ENCODE measurements at places on chromosomes 5 and 9. TPM values are rescaled to one million over a fixed set of nuclear protein-coding genes. Genes with fewer than 3 reads are reported as not detected.
A peak's percentile ranks its signal among the peaks of the same experiment; 100 is the strongest.

- no peak for DNase-seq
Observed at GRCh38 chr9:106753155-106753671, 109.8 kb upstream of the ZNF462 start.

- no peak for DNase-seq
Observed at GRCh38 chr5:33793276-33793675, 98.5 kb downstream of the ADAMTS12 start.

DNA sequence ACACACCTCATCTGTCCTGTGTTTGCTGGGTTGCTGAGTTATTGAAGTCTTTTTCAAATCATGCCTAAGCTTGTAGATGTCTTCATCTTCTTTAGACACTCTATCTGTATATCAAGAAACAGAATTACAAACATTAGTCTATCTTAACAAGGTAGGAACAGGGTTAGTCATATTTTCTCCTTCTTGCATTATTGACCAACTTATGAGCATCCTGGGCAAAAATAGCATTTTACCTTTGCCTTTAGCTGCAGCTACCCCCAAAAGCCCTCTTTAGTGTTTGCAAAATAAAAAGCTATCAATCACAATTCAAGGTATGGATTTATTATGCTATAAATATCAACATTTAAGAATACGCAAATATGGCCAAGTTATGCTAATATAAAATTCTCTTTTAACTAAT lies 3.4 kb downstream of the PLK2 start:
- DNase-seq, result no peak

LCN1 gene
- total RNA-seq, result not detected

IRX1 gene
- not detected for total RNA-seq

- DNase-seq, result no peak
Observed at GRCh38 chr9:131296906-131297500, 7.5 kb downstream of the PLPP7 start.

- no peak for DNase-seq
Observed at GRCh38 chr5:165333623-165334022, 1828.2 kb downstream of the MAT2B start.

SPATA31D4 gene
- not detected for total RNA-seq

INSYN2B gene
- total RNA-seq, result 8.4 TPM

DNA sequence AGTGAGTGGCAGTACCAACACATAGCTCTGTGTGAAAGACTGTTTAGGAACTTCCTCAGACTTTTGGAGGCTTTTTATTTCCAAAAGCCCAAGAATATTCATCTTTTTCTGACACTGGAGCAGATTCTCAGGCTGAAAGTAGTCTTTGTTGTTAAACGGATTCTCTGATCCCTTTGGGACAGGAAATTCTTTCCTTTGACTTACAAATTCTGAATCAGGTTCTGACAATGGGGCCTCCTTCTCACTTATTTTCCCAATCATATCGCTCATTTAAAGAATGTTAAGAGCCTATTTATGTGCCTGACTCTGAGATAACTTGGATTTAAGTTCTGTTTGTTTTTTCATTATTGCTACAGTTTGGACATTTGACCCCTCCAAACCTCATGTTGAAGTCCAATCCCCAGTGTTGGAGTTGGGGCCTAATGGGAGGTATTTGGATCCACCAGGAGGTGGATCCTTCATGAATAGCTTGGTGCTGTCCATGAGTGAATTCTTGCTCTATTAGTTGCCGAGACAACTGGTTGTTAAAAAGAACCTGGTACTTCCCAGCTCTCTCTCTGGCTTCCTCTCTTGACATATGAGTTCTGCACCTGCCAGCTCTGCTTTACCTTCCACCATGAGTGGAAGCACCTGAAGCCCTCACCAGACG lies 4.1 kb upstream of the ADGRV1 start:
- DNase-seq, result no peak

DNA sequence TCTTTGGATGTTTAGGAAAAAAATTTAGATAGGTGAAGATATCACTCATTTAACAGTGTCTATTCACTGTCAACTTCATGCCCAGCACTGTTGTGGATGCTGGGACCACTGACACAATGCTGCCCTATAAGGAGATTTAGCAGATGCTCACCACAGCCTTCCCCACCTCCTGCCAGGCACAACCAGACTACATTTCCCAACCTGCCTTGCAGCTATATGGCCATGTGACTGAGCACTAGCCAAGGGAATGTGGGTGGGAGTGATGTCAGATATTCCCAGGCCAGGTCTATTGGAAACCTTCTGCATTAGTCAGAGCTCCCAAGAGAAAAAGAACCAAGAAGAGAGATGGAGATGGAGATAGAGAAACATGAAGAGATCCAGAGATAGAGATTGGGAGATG lies 302.6 kb upstream of the TAS2R1 start:
- peak; percentile 31 for DNase-seq

ZFR gene
- total RNA-seq, result 52.2 TPM

SPTAN1 gene
- 116 TPM for total RNA-seq

MTAP gene
- total RNA-seq, result 34.0 TPM

GRCh38 chr9:2919347-2919746 lies 75.5 kb upstream of the PUM3 start:
- no peak for DNase-seq

GRCh38 chr9:123997665-123998277 lies 13.8 kb upstream of the LHX2 start:
- peak; percentile 33 for DNase-seq

DNA sequence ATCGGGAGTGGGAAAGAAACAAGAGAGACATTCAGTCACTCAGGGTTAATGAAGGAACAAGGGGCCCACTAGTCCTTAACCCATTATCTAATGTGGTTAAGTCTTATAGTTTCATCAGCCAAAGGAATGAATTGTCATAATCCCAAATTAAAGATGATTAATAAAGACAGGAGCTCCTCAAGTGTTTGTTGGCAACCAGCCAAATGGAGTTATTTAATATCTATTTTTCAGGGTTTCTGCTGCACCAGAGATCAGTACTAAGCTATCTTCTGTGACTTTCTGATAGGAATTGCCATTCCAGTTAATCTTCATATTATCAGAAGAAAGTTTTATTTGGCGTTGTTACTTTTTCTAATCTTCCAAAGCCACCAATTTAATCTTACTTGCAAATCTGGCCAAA lies 34.0 kb upstream of the FCHO2 start:
- no peak for DNase-seq

DNA sequence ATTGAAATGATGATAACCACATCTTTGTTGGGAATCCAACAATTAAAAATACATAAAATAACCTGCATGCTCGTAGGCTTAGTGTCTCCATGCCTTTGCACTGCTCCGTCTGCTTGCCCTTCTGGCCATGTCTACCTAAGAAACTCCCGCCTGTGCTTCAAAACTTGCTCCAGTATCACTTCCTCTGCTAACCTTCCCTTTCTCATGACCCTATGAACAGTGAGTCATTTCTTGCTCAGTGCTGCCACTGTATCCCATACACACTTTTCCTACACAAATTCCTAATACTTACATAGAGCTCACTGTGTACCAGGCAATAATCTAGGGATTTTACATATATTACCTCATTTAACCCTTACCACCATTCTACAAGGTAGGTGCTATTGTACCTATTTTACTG lies 33.5 kb downstream of the TMEM245 start:
- DNase-seq, result peak; percentile 28

GRCh38 chr9:133731876-133732638 lies 6.1 kb downstream of the SARDH start:
- peak; percentile 60 for DNase-seq

KIF20A gene
- 161 TPM for total RNA-seq

- no peak for DNase-seq
Observed at GRCh38 chr5:3660630-3661029, 65.0 kb downstream of the IRX1 start.

DNA sequence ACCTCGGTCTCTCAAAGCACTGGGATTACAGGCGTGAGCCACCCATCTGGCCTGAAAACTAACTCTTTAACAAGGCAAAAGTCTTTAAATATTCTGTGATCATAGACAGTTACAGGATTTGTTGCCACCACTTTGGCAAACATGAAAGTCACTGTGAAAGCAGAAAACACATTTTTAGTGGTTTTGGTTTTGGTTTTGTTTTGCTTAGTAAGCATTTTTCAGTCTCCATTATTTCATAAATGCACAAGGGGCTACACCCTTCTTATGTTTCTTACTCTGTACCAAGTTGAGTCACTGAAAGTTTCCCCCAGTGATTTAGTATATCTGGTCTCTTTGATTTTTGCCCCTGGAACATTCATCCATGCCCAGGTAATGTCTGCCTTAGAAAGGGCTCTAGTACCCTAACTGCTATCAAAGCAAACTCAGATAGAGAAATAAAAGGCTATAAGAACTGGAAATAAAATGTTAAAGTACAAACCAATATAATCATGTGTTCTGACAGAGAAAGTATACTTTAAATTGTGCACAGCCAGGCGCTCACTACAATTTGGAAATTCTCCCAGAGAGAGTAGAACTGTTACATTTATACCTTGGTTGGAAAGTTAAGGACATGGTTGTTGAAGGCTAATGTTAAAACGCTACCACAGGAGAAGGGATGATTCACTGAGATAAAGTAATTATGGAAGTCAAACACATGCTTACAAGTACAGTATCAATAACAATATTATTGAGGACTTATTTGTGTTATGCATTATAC lies 1022.5 kb upstream of the DMAC1 start:
- DNase-seq, result no peak

TTC23L gene
- total RNA-seq, result 0.20 TPM

ORM2 gene
- total RNA-seq, result not detected

GRCh38 chr5:140607031-140607430 lies 25.9 kb downstream of the CD14 start:
- no peak for DNase-seq

DNA sequence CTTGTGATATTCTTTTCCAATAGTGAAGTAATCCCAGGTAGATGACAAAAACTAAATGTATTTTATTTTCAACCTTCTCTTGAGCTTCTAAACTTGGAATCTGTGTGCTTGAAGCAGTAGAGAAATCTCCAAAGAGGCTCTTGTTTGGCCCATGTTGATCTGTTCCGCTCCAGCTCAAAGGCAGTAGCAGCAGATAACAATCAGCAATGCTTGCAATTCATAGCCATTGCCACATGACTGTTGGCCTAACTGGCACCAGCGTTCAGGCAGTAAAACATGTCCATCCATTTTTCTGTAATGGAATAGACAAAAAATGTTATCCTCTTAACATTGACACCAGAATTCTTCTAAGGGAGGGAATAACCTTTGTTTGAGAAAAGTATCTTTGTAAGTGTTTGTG lies 270.7 kb upstream of the MSX2 start:
- DNase-seq, result peak; percentile 40

SCGB3A2 gene
- total RNA-seq, result not detected

TRPM6 gene
- total RNA-seq, result not detected

- no peak for DNase-seq
Observed at GRCh38 chr5:149152317-149152746, 11.0 kb downstream of the ABLIM3 start.

- no peak for DNase-seq
Observed at GRCh38 chr5:123124126-123124858, 35.3 kb downstream of the PRDM6 start.

IFNA13 gene
- total RNA-seq, result not detected

DNA sequence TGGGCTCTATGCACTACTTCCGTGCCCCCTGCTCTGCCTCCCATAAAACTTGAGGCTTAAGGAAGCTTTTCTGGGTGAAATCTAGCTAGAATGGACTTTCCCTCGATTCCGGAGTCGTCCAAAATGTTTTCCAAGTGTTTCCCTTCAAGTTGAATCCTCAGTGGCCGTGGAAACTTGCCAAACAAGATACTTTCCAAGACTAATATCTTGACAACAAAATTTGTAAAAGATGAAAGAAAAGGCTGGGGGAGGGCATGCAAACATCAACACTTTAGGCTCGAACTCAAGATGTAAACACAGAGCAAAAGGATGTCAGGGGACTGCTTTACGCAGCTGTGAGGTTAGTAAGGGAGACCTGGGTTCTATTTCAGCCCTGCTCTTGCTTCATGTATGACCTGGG lies 482.8 kb upstream of the KLF4 start:
- DNase-seq, result no peak

DNA sequence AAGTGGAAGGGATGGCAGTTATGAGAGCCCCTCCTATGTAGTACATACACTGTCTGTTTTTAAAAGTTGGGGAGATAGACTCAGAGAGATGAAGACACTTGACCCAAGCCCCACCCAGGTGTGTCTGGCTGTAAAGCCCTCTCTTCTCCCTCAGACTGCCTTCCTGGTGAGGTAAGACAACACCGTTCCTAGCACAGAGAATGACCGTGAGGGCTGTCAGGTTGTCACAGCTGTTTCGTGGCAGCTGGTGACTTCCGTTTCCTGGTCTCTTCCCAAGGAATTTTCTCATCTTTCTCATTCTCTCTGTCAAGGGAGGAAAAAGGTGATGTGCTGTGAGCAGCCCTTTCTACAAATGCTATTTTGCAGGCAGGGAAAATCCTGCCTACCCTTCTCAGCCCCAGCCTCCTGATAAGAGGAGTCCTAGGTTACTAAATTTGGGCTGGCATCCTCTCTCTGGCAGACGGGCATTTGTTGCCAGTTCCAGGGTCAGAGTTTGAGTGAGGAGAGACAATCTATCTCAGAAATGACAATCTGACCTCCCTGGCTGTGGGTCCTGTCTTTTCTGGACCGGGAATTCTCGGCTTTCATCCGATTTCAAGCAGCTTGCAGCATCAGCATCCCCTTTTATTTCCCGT lies 263.5 kb upstream of the PANK3 start:
- no peak for DNase-seq

- DNase-seq, result peak; percentile 40
Observed at GRCh38 chr9:100473276-100474081, 530 bp downstream of the TMEFF1 start.

DNA sequence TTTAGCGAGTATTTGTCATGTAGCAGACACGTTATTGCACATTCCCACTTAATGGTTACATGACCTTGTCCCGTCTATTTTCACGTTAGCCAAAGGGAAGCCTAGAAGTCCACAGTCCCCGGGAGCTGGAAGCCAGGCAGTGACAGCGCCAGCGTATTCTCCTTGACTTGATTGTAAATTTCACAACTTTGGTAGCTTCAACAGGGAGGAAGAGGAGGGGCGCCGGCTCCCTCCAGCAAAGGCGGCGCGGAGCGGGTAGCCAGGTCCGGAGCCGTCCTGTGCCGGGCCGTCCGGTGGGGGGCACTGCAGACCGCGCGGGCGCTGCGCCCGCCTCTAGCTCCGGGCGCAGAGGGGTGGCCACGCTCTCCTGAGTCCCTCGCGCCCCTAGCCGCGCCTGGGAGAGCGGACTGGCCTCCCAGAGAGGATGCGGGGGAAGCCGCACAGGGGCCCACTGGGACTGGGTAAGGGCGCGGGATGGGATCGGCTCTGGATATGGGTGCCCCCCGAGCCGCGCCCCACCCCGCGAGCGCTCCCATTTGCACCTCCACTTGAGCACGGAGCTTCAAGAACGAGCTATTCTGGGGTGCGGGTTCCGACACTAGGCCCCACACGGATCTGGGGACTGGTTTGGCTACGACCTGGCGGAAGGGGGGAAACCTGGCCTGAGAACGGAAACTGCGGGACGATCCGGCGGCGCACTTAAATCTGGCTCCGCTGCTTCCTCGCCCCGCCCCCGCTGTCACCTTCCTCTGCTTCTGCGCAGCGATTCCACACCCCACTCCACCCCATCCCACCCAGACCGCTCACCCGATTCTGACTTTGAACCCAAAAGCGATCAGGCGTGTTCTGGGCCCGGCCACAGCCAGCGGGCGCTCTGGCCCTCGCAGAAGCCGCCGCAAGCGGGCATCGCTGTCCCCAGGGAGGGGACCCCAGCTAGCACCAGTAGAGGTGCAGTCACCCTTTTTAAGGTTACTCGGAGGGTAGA lies 23.8 kb downstream of the KLF4 start:
- peak; percentile 55 for DNase-seq

EMB gene
- 0.59 TPM for total RNA-seq

GRCh38 chr9:122179054-122179689 lies 19.5 kb downstream of the MORN5 start:
- no peak for DNase-seq

All from RPMI7951 (cell line).